CD4-positive, alpha-beta T cell treated with Interleukin-1 beta for 1 hour (primary cell): ENCODE measurements at places on chromosomes 3 and 15.
A peak's percentile ranks its signal among the peaks of the same experiment; 100 is the strongest.

DNA sequence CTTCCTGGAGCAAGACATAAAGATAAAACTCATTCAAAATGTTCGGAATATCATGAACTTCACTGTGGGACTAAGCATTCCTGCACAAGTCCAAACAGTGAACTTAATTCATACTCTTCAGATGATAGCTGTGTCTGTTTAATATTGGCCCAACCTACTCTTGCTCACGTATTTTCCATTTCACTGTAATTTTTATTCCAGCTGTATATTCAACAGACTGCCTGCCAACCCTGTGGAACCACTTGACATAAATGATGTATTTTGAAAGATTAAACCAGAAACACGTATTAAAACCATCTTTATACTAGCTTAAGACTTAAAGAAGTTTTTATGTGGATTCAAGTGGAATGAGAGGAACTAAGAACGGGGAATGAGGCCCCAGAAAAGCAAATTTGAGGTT is 172.5 kb downstream of the TMEM108 start:
- DNase-seq = no peak

DNA sequence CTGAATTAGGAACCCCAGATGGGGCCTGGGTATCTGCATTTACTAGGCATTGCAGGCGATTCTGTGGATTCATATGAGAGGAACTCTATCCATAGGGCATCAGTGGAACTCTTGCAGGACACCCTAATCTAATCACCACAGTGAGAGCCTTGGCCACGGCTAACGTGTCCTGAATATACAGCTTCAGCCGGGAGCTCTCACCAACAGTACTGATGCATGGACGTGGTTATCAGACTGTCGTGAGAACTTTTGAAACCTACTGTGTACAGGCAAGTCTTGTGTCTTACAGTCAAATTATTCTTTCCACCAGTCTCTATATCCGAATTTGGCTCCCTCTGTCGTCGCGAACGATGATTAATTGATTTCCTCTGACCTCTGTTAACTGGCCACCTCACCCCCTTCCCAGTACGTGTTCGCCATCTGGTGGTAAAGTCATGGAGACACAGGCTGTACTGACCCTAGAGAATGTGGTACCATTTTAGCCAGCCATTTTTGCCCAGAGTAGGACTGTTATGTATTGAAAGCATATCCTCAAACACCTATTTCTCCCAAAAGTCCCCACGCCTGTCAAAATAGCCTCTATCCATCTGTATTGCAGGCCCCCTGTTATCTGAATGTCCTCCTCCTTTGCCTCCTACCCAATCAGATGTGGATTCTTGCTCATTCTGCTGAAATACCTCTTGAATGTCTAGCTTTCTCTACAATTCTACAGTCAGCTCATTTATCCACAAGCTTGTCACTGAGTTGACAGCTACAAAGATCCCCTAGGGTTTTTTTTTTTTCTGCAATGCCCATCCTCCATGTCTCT is 39.7 kb downstream of the GLDN start:
- DNase-seq = peak; percentile 13

DNA sequence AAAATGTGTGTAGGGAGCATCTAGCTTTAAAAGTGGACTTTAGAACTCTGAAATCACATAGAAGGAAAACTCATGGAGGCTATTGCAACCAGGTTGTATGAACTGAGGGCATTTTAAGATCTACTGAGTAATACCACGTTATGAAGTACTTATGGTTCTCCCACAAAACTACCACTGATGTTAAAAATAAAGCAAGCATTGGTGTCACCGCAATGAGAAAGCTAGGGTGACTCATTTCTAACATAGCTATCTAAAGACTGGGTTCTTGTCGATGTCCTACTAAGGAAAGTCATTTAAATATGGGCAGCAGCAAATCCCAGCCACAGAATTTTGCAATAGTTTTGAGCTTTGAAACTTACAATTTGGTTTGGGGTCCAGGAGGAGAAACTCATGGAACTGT is 584.8 kb downstream of the DIPK2A start:
- no peak for DNase-seq

DNA sequence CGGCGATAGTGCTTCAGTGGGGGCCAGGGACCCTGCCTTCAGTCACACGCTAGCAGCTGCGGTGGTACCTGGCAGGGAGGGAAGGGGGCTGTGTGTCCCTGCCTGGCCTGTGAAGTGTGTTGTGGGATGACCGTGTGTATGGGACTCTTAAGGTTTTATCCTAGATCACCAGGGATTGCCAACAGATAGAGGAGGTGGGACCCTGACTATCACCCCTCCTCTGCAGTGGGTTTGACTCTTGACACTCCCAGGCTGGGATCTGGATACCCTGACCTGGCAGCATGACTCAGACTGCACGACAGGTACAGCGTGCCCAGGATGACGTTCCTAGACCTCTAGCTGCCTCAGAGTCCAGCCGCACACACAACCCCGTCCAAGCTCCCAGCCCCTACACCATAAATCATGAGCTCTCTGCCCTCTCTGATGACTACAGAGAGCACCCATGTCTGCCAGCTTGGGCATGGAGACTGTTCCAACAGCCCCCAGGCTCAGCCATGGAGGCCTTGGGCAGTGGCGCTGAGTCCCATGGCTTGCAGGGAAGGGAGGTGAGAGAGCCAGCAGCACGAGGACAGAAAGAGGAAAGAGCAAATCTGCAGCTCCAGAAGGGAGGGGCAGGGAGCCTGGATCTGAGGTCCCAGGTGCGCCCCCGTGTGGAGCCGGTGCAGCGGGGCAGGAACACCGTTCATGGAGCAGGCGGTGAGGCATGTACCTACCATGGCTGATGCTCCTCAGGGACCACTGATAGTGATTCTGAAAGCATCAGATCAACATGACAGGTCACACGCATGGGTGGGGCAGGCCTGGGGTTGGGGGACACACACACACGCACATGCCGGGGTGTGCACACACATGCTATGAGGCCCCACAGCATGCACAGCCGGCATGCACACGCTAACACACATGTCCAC is 71.0 kb downstream of the ADAMTS7 start:
- peak; percentile 26 for DNase-seq

- DNase-seq = no peak
Measured at GRCh38 chr15:66654361-66654738, 47.7 kb upstream of the SMAD6 start.

DNA sequence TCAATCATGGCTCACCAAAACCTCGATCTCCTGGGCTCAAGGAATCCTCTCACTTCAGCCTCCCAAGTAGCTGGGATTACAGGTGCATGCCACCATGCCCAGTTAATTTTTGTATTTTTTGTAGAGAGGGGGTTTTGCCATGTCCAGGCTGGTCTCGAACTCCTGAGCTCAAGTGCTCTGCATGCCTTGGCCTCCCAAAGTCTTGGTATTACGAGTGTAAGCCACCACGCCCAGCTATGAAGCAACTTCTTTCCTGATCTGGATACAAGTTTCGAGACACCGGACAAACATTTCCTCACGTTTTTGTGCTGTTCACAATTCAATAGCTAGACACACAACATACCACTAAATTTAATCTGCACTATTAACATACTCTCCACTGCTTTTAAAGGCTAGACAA is 3.4 kb upstream of the SYNM start:
- no peak for DNase-seq

GRCh38 chr3:150022381-150023238 is 51.9 kb upstream of the PFN2 start:
- no peak for DNase-seq

DNA sequence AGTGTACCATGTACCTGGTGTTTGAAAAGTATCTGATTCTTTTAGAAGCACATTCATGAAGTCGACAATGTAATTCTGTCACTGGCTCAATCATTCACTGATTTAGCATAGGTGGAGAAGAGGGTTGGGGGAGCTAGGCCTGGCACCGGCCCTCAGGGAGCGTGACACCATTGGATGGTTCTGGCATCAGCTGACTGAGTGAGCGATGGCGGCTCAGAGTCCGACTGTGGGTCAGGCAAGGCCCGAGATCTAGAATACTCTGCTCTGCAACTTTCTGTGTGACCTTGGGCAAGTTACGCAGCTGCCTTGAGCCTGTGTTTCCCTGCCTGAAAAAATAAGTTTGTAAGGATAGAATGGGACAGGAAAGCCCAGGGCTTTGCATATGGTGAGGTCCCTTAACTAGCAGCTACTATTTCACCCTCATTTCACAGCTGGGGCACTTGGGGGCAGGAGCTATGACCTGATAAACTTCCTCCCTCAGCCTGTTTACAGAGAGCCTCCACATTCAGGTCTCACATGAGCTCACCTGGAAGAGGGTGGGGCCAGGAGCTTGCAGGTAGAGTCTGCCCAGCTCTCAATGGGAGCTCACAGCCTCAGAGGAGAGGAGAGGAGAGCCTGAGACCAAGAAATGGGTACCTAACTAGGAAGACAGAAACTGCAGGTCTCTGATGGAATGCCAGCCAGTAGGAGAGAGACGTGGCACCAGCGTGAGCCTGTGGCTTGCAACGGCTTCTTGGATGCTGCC is 153.7 kb upstream of the TLE3 start:
- DNase-seq = no peak

DNA sequence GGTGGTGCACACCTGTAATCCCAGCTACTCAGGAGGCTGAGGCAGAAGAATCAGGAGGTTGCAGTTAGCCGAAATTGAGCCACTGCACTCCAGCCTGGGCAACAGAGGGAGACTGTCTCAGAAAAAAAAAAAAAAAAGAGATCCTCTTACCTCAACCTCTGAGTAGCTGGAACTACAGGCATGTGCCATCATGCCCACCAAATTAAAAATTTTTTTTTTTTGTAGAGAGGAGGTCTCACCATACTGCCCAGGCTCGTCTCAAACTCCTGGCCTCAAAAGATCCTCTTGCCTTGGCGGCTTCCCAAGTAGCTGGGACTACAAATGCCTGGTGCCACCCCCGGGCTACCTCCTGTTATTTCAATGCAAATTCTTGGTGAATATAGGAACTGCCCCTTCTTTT is 1.5 kb downstream of the UMPS start:
- no peak for DNase-seq

- no peak for DNase-seq
Measured at GRCh38 chr3:123809597-123809996, 74.5 kb downstream of the MYLK start.

DNA sequence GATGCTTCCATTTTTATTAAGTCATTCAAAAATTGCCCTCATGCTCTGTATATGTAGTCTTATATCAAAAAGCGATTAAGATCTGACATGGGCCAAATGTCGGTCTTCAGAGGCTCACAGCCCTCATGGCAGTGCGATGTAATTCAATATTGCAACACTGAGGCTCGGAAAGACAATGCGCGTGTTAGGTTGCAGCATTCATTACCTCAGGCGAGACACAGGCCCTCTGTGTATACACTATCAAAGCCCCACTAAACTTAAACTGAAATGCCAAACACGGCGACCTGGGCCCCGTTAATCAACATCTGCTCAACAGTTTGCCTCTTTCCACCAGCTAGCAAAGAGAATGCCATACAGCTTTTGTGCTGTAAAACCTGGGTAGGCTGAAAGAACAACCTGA is 413.4 kb downstream of the ERC2 start:
- no peak for DNase-seq

DNA sequence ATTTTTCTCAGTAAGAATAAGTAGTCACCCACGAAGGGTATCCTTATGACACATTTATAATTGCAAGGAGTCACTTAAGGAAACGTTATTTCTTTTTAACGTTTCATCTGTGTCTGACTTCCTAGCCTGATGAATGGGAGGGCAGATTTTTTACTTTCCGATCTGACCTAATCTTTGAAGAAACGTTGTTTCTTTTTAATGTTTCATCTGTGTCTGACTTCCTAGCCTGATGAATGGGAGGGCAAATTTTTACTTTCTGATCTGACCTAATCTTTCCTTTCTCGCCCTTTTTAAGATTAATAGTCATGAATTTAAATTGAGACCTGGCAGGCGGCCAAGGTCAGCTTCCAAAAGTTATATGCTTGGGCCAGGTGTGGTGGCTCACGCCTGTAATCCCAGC is 3.0 kb upstream of the KLHL6 start:
- DNase-seq = no peak

DNA sequence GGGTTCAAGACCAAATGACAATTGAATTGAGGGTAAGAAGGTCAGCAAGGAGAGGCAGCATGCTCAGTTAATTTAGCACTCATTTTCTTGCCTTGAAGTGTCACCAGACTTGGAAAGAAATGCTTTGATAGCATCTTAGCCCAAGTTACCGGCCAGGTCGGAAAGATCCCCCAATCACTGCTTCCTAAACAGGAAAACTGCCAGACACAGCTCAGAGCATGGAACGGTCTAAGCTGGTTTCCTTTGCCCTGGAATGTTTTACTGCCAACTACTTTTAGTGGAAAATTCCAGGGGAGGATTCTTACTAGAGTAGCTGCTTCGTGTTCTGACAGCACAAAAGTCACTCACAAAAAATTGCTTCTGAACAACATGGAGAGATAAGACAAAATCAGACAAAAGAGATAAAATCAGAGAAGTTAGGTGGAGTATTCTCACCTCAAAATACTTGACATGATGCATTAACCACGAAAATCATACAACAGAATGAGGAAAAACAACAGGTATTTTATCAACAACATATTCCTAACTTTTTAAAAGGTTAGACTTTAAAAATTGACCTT is 65.5 kb downstream of the CCR4 start:
- DNase-seq = no peak

GRCh38 chr3:133754455-133754854 is 8.3 kb downstream of the TF start:
- DNase-seq = no peak

GRCh38 chr3:11494131-11494916 is 149.4 kb downstream of the VGLL4 start:
- no peak for DNase-seq

DNA sequence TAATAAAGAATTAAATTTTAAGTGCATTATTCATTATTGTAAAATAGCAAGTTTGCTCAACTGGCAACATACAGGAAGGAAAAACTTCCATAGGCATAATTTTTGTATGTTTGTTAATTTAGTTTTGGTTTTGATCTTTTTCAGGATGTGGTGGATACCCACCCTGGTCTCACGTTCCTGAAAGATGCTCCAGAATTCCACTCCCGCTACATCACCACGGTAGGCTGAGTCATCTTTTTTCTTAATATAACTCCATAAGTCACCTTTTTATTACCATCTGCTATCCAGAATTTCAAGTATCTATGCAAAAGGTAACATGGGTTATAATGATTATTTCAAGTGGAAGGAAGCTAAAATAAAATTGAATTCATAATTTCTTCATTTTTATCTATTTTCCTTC is 104.8 kb downstream of the PPP2R3A start:
- no peak for DNase-seq

- DNase-seq = no peak
Measured at GRCh38 chr3:5071061-5071460, 51.0 kb upstream of the ARL8B start.

DNA sequence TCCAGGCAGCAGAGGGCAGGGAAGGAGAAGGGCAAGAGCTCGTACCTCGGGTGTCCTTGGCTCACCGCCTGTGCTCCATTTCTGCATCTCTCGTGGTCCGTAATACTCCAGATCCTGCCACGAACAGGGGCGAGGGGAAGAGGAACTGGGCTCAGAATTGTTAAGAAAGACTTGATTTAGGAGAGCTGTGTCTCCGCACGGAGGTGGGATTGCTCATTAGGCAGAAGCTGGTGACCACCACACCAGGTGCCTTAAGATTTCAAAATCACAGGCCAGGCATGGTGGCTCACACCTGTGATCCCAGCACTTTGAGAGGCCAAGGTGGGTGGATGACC is 37.2 kb upstream of the BDH1 start:
- no peak for DNase-seq

- DNase-seq = no peak
Measured at GRCh38 chr3:25214034-25214433, 214.0 kb upstream of the RARB start.
